NCI-H526 treated with DMSO at 0.1 percent for 48 hours (cell line): ENCODE measurements at places on chromosomes 6 and 20.

DNA sequence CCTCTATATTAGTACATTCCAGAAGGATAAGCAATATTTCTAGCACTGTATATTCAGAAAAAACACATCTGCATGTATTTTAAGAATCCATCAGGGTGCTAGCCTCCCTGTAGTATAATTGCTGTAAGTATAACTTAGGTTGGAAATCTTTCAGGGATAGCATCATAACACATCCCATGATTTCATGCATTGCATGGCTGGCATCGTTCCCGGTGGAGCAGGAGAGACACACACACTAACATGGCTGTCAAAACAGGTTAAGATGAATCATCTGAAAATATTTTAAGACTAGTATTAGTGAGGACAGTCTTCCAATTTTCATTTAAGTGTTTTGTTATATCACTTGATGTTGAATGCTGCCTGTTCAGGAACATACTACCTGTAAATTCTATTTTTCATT is 32.1 kb upstream of the CENPW start:
- DNase-seq = no peak

GRCh38 chr20:34543463-34544056 is 15.0 kb upstream of the MAP1LC3A start:
- no peak for DNase-seq

DNA sequence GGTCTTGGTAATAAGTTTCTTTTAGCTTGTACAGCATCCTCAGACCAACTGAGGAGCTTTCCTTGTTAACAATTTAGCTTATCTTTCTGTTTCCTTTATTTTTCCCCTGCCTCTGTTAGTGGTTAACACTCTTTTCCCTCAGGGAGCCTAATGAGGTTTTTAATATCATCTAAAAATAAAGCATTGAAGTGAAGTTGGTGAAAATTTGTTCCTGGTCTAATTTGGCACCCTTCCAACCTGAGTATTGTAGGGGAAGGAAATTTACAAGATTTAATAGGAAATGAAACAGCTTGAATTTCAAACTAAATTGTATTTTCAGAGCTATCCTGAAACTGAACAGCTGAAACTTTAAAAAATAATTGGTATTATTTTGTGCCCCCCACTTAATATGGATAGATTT is 28.1 kb upstream of the VAPB start:
- DNase-seq = no peak

GRCh38 chr6:38188677-38189335 is 369.3 kb downstream of the ZFAND3 start:
- no peak for DNase-seq

GRCh38 chr6:135520781-135521180 is 23.2 kb upstream of the AHI1 start:
- no peak for DNase-seq

GRCh38 chr20:45100563-45101245 is at the start of gene KCNS1:
TSS of gene KCNS1 (minus strand) at chr20:45101127. CDS start at chr20:45099236, 1,891 bp downstream.
- no peak for DNase-seq

DNA sequence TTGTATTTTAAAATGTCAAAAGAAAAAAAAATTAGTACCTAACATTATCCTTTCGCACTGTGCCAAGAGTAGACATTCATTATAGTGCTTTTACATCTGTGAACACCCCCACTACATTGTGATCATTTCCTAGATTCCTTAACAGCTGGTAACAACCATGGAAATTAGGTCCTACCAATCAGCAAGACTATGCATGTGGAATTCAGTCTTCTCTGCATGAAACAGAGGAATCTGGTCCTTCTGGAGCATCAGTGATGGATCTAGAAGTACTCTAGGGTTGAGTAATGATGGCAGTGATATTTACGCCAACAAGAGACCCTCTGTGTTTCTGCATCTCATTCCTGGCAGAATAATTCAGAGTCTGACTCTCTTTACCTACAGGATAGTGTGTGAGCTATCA is 9.4 kb downstream of the OR12D1 start:
- no peak for DNase-seq

GRCh38 chr6:144055121-144055931 is 40.0 kb downstream of the SF3B5 start:
- no peak for DNase-seq

- no peak for DNase-seq
Observed at GRCh38 chr6:22042706-22043105, 254.1 kb downstream of the PRL start.

DNA sequence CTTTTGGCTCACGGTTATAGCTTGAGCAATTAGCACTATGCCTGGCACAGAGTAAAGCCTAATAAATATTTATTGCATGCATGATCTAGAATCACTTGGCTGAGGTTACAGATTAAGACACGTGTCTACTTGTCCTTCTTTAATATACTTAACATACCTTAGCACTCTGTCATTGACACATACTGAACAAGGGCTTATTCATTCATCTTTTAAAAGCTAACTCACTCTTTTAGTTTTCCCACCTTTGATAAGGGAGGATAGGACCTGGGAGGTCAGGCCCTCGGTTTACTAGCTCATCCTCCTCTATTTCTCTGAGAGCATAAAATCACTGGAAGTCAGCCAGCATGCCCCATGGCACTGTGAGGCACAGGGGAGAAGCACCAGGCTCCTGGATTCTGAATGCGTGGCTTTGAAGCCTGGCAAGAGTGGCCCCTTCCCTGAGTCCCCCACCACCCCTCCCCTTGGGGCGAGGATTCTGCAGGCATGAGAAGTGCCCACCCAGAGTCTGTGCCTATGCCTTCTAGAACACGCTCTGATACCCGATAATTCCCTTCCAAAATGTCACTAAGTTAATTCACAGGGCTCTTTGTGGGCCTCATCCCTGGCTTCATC is 11.2 kb downstream of the ZCCHC3 start:
- DNase-seq = no peak

DNA sequence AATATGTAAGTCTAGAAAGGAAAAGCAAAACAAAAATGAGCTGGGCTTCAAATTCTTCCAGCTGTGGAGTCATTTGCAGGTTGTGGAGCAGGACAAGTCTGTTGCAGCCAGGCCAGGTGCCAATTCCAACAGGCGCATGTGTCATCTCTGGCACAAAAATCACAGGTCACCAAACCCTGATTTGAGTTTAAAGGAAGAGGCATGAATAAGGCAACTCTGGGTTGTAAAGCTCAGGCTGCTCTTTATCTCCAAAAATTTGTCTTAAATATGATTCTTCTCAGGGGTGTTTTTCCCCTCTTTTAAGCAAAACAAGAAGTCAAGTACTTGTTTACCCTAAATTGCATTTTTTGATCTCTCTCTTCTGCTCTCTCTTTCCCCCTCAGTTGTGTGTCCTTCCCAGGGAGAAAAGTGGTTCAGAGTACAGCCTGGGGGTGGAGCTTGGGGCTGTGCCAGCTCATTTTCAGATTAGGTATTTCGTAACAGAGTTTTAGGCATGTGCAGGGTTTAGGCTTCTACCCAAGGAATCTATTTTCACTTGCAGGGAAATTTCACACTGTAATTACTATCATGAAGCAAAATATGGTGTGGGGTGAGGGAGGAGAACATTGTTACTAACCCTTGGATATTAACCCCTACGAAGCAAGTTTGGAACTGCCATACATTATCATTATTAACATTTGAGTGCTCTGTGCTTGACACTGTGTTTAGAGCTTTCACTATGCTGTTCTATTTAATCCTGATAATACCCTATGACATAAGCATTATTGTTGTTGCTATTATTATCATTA is 8.3 kb upstream of the NCOA3 start:
- peak; percentile 33 for DNase-seq

- no peak for DNase-seq
Observed at GRCh38 chr6:120278689-120279396, 929.3 kb upstream of the MAN1A1 start.

DNA sequence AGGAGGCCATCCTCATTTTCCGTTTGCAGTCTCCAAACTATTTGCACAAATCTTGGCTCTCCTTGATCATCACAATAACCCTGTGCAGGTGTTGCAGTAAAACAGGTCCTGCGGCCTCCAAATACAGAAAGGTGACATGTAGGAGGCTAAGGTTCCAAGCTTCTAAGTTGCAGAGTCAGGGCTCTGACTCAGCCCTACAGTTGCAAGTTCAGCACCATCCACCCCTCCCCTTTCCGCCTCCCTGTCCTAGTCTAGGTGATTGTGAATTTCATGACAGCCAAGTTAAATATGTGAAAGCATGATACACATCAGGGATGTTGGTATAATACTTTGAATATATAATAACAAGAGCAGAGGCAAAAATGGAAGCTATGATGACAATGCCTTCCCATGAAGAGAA is 317.3 kb upstream of the CDH4 start:
- no peak for DNase-seq

GRCh38 chr6:307065-307814 is 15.0 kb downstream of the DUSP22 start:
- no peak for DNase-seq

DNA sequence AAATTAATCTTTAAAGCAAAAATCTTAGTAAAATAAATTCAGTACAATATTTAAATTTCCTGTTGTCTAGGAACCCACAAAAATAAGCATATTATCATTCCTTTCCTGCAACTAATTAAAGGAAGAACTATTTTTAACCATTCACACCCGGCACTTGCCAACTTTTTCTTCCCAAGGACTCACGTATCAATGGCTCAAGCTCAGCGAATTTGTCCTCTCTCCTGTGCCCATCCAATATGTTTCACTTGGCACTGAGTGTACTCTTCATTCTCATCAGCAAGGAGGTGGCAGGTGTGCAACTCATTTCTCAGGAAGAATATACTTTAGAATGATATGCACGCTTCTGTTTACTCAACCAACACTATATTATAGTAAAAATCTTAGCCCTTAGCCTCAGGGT is 419.4 kb downstream of the C6orf118 start:
- DNase-seq = no peak

DNA sequence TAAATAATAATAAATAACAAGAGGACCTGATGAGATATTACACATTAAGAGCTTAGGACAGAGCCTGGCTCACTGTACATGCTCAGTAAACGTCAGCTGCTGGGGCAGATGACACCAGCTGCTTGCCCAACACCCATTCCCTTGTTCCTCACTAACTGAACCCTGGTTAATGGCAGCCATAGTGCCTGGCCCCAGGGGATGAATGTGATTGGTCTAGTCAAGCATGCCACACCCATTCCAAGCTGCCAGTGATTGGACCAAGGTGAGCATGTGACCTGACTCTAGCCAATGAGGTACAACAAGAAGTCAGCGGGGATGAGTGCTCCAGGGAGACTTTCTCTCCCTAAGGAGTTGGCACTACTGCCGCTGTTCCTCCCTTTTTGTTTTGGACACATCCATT is 85.1 kb upstream of the PTPN1 start:
- DNase-seq = no peak

GRCh38 chr6:27897580-27898206 is 14.5 kb downstream of the OR2B2 start:
- DNase-seq = no peak

DNA sequence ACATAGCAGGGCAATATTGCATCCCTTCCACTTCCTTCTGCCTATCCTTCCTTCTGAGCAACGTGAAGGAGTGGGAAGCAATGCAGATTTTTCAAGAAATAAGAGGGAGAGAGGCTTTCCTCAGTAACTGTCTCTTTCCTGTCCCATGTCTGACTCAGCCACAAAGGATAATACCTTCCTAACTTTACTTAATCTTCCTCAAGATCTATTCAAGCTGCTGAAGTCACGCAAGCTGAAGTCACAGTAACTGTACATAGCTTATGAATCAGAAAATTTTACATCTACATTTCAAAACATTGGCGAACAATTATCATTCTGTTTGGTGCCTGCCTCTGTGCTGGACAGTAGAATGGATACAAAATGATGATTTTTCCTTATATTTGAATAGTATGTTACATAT is 86.4 kb upstream of the POU3F2 start:
- DNase-seq = no peak

DNA sequence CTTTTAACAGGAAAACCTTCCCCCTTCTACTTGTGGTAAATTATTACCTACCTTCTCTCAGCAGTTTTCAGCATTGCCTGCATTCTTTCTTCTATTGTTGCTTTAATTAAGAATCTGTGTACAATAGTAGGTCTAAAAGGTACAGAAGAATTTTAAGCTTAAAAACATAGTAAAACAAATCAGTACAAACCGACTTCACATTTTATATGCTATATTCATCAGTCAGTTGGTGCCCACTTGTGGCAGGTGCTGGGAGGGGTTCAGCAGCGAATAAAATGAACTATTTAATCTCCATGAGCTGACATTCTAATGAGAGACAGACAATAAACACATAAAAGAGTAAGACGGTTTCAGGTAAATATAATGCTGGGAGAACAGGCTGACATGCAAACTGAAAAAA is 73.4 kb upstream of the FBXO30 start:
- peak; percentile 48 for DNase-seq

GRCh38 chr20:51910321-51911050 is 108.2 kb upstream of the SALL4 start:
- peak; percentile 9 for DNase-seq

- no peak for DNase-seq
Observed at GRCh38 chr6:108966251-108966650, 118.0 kb downstream of the ARMC2 start.

DNA sequence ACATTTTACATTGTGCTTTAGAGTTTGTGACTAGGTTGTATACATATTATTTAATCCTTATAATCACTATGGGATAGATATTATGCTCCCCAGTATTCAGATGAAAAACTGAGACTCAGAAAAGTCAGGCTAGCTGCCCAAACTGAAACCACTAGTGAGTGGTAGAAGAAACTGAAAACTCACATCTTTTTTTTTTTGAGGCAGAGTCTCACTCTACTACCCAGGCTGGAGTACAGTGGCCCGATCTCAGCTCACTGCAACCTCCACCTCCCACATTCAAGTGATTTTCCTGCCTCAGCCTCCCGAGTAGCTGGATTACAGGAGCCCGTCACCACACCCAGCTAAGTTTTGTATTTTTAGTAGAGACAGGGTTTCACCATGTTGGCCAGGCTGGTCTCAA is 22.2 kb downstream of the RNF24 start:
- no peak for DNase-seq
